ENCODE measurements at places on chromosomes 11 and 22.

- DNase-seq = no peak
Measured at GRCh38 chr22:34111210-34111824, 191.0 kb upstream of the LARGE1 start.

DNA sequence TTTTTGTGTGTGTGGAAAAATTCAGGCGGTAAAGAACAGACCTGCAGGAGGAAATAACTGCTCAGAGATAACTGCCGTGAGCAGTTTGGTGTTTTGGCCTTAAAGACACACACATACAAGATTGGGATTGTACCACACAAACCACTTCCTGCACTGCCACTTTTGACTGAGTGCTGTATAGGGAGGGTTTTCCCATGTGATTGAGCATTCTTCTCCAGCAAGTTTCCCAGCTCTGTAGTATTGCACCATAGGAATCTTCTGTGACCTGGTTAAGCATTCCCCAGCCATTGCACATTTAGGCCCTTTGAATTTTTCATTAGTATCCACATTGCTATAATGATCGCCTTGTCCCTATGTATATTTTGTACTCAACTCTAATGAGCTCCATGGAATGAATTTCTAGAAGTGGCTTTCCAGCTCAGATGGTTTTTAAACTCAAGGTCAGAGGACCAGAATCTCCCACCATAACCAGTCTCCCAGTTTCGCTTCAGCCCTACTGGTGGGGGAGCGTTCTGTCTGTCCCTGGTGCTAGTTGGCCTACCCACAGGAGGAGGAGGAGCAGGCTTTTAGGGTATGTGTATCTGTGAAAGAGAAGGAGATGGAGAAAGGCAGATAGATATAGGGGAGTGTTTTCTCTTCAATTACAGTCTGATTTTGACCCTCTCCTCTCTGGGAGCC is 9.3 kb downstream of the CD82 start:
- DNase-seq = peak; percentile 35

- no peak for DNase-seq
Measured at GRCh38 chr11:18907391-18907790, 31.8 kb downstream of the MRGPRX1 start.

- DNase-seq = no peak
Measured at GRCh38 chr11:104908186-104908531, 9.9 kb upstream of the CASP12 start.

- no peak for DNase-seq
Measured at GRCh38 chr11:72792437-72793021, 1.3 kb downstream of the STARD10 start.

- no peak for DNase-seq
Measured at GRCh38 chr11:111947143-111947542, 10.0 kb downstream of the DIXDC1 start.

GRCh38 chr11:109697140-109697843 is 275.3 kb downstream of the C11orf87 start:
- no peak for DNase-seq

DNA sequence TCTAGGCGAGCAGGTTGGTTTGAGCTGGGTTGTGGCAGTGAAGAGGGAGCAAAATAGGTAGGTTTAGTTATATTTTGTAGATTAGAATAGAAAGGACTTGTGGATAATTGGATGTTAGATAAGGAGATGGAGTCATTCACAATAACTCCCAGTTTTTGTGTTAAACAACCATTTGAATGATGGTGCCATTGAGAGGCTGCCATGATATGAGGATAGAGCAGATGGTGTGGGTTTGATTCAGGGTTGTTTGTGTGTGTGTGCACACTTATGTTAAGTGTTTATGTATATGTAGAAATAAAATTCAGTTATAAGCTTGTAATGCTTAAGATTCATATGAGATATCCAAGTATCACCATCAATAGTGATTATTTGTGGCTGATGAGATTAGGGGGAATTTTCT is 166.6 kb downstream of the NXPE2 start:
- no peak for DNase-seq

DNA sequence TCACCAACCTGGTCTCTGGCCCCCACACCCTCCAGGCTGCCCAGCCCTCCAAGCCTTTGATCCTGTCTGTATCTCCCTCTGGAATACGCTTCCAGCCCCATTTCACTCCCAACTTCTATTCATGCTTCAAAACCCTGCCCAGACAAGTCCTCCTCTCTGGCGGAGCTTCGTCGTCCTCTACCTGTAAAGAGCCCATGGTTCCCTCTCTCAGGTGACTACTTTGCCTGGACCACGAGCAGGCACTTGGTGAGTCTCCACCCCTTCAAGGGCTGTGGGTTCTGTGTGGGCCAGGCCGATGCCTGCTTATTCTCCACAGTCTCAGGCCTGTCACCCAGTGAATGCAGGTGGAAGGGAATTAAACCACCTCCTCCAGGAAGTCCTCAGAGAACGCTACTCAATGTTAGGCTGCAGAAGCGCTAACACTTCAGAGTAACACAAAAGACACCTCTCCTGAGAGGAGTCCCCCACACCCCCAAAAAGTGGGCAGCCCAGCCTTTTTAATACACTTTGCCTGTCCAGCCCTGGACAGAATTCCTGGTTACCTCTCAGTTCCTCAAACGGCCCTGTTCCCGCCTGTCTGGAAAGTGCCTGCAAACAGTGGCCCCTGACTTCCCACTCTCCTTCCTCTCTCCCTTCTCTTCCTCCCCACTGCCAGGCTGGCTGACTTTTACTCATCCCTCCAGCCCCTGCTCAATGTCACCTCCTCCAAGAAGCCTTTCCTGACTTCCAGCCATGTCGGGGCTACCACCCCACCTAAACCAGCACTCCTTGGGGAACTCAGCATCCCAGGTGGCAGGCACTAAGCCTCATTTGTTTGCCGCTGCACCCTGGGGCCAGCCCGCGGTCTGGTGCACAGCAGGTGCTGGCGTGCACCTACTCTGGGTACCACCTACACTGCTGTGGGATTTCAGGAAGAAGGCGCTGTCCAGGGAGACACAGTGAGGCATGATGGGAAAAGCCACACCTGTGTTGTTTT is 9.0 kb downstream of the RAC2 start:
- DNase-seq = no peak

DNA sequence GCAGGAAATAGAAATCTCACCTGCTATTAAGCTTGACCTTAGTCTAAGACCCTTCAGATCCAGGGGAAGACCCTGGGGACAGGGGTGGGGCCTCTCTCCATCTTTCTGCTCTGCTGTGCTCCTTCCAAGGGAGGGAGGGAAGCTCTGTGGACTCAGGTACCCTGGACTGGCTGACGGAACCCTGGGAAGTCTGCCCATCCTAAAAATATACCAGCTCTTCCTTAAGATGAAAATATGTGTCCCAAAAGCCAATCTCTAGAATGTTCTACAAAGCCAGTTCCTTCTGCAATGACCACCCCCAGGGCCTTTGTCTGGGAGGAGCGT is 73.7 kb downstream of the RTL6 start:
- no peak for DNase-seq

GRCh38 chr11:96246718-96247552 is 96.1 kb downstream of the MAML2 start:
- no peak for DNase-seq

GRCh38 chr11:61616434-61616833 is 35.6 kb upstream of the SYT7 start:
- DNase-seq = no peak
